ENCODE measurements at places on chromosomes 3 and 15.

GRCh38 chr15:33360886-33361285, 50.1 kb downstream of the RYR3 start:
- DNase-seq, result no peak

- no peak for DNase-seq
Observed at GRCh38 chr3:197293605-197294237, 4.7 kb downstream of the DLG1 start.

GRCh38 chr3:31840252-31840651, 140.8 kb downstream of the OSBPL10 start:
- DNase-seq, result peak; percentile 63

GRCh38 chr15:52351206-52351908, 55.8 kb upstream of the MYO5C start:
- DNase-seq, result peak; percentile 30

GRCh38 chr15:81069909-81070308, 64.2 kb upstream of the CFAP161 start:
- DNase-seq, result no peak

Measured in epithelial cell of esophagus (primary cell).